ENCODE measurements at places on chromosomes 7 and 10. TPM values are rescaled to one million over a fixed set of nuclear protein-coding genes. Genes with fewer than 3 reads are reported as not detected.
A peak's percentile ranks its signal among the peaks of the same experiment; 100 is the strongest.

DNA sequence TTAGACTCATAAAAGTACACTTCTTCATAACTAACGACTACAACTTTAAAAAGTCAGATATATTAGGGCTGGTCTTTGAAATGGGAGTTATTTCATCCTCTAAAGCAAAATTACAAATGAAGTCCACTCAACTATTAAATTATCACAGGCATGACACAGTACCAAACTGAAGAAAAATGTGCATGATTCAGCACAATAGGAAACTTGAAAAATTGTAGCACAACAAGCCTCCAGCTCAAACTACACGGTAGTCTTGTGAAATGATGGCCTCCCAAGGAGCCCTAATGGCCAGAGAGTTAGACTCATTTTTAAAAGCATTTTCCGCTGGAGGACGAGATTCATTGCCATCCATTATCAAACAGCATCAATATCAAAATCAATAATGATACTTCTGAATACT, 76.4 kb downstream of the MAGI2 start:
- DNase-seq, result no peak

DNA sequence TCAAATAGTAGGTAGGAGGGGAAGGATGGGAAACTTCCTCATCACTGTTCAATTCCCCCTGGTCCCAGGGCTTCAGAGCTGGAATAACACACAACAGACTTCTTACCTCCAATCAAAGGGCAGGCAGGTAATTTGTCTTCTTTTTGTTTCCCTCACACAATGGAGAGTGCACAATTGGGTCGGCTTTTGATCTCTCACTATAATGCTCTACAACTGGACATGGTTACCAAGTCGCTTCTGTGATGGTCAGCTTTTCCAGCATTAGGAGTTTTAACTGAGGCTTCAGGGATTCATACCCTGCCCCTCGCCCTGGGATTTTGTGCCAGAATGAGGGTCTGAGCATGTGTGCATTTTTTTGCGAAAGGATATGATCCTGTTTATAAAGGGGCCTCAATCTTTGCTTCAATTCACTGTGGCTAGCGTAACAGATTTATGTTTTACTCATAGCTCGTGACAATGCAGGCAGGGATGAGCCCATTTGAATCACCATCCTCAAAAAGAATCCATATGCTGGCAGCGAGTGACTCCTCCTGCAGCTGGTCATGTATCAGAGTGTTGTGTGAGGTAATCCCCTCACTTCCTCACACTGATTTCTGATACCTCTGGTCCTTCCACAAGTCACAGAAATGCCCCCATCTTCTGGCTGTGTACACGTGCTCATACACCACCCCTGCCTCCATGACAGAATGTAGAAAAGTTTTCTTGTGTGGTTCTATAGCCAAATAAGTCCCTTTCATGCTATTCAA, 189.6 kb downstream of the CTTNBP2 start:
- no peak for DNase-seq

- DNase-seq, result peak; percentile 63
Observed at GRCh38 chr10:125144693-125145623, 15.4 kb downstream of the CTBP2 start.

DNA sequence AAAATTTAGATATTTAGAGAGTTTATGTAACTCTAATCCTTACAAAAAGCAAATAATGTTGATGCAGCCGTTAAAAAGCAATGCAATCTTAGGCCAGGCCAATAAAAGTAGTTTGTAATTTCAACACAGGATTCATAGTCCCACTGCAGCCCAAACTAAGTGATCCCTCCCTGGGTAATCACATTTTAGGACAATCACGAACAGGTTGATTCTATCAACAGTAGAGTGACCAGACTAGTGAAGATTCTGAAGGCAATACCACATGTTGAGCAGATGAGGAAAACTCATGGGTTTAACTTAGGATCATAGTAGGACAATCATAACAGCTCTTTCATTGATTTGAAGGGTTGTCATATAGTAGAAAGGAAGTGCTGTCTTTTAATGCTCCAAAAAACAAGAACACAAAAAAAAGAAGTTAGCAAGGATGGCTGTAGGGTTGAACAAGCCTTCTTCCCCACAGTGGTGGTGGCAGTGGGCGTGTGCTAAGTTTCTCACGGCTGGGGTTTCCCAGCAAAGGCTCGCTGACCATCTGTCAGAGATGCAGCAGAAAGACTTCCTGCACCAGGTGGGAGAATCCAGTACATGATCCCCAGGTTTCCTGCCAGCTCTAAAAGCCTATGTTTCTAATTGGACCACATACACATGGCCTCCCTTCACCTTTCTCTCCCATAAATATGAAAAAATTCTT, 212.2 kb downstream of the CHRM2 start:
- DNase-seq, result no peak

ZNF503 gene
- 0.11 TPM for total RNA-seq

TMEM72 gene
- total RNA-seq, result not detected

CDNF gene
- 1.0 TPM for total RNA-seq

GRCh38 chr10:82251222-82251906, 376.4 kb downstream of the NRG3 start:
- no peak for DNase-seq

GOLGA7B gene
- total RNA-seq, result 1.8 TPM

- no peak for DNase-seq
Observed at GRCh38 chr7:50292763-50293162, 11.8 kb upstream of the IKZF1 start.

DNA sequence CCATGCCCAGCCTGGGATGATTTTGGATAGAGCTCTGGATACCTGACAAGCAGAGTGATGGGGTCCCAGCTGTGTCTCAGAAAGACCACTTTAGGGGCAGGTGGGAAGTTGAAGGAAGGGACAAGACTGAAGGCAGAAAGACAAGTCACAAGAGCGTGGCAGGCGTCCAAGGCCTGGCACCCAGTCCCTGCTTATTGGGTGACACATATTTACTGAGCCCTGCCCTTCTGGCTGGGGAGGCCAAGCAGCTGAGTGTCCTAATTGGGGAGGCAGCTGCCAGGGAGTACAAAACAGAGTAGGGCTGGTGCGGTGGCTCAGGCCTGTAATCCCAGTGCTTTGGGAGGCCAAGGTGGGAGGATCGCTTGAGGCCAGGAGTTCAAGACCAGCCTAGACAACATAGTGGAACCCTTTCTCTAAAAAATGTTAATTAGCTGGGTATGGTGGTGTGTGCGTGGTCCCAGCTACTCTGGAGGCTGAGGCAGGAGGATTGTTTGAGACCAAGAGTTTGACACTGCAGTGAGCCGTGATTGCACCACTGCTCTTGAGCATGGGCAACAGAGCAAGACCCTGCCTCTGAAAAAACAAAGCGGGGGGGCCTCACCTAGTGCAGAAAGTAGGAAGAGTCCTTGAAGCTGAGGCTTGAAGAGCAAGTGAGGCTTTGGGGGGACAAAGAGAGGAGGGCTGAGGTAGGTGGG, 53.0 kb upstream of the GTF2I start:
- no peak for DNase-seq

DNA sequence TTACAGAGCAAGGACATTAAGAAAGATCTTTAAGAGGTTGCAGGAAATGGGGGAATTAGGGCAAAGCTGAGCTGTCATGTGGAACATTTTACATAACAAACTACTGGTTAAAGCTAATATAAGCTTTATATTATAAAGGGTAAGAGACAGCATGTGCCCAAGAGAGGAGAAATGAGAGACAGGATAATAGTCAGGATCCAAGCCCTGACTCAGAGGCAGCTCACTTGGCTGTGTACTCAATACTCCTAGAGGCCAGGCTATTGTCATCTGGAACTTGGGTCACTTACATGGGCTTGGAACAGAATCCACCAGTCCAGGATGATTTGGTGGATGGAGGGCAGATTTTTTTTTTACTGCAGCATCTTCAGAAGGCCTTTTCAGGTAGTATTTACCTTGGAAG, 418.6 kb upstream of the ZMIZ1 start:
- DNase-seq, result no peak

DNA sequence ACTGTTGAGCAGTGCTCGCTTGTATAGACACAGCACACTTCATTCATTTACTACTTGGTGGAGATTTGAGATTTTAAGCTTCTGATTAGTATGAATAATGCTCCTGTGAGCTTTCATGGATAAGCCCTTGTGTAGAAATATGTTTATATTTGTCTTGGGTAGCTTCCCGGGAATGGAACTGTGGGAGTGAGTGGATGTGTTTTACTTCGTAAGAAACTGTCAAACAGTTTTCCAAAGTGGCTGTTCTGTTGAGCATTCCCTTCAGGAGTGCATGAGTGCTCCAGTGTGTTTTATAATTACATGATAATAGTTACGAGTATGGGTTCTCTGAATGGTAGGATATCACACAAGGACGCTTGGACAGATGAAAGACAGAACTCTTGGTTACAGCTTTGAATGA, 49.4 kb downstream of the VWC2 start:
- DNase-seq, result no peak

ZSCAN25 gene
- total RNA-seq, result 26.5 TPM

DNA sequence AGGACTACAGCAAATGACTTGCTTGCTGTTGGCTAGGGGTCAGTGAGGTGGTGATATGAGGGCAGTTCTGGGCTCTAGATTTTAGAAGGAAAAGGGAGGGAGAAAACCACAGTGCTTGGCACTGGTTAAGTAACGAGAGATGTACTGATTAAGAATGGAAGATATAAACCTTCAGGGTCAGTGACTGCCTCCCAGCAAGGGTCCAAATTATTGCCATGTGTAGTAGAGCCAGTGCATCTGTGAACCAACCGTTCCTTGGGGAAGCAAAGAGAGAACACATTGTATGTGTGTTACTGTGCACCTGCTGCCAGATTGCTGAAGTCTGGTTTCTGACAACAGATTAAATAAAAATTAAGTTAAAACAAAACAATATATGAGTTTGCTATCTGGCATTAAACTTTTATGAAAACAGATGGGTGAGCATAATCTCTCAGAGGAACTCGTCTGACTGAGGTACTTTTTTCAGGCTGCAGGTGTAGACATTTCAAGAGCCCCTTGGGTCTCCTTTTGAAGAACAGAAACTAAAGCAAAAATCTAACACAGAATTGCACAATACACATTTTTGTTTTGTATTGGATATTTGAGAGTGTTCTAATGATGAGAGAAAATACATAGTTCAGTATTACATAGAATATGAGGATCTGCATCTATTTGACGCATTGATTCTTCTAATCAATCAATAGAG, 1120.6 kb downstream of the SORCS3 start:
- DNase-seq, result no peak

- DNase-seq, result peak; percentile 71
Observed at GRCh38 chr7:142632271-142633134, 116.8 kb upstream of the PRSS1 start.

DNA sequence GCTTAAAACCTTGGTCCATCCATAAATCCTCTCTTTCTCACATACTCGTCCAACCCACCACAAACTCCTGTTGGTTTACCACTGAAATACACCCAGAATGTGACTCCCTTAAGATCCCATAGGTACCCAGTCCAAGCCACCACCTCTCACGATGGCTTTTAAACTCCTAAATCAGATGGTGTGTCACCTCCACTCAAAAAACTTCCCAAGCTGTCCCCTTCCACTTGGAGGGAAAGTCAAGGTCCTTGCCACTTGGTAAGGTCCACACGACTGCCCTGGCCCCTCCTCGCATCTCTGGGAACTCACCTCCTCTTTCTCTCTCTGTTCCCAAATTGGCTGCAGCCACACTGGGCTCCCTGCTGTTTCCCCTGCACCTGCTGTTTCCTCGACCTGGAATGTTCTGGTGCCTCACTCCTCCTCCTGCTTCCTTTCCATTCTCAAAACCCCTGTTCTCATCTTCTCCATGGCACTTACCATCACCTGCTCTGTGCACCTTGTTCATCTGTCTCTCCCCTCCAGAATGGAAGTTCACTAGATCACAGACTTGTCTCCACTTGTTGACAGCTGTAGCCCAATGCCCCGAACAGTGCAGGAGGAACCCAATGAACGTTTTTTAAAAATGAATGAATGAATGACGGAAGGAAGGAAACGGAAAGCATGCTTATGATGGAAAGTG, 23.0 kb downstream of the ZFAND2A start:
- no peak for DNase-seq
